ENCODE measurements at places on chromosomes 1 and 21. TPM values are rescaled to one million over a fixed set of nuclear protein-coding genes. Genes with fewer than 3 reads are reported as not detected.

DNA sequence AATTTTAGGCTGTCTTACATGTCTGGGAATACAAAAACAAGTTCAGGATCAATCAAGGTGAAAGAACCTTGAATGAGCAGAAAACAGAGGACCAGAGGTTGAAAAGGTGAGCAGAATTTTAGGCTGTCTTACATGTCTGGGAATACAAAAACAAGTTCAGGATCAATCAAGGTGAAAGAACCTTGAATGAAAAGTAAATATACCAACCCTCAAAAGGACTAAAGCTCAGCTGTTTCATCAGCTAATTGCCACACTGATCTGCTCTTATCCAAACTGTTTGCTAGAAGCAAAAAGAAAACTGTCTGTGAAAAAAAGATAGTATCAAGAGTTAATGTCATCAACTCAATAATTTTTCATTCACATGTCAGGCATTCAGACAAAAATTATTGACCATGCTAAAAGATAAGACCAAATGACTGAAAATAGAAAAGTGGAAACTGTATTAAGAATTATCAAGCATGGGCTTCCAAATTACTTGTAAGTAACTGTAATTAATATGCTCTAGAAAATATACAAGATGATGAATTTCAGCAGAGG lies 69.2 kb downstream of the LTN1 start:
- H3K27me3 ChIP-seq, result no peaks in the 10 kb centered on the region
- no peak overlapping the region for H3K4me3 ChIP-seq
- H3K36me3 ChIP-seq, result peaks cover 21% of the 10 kb centered on the region

- peaks cover 45% of the 10 kb centered on the region for H3K27me3 ChIP-seq
- H3K36me3 ChIP-seq, result no peaks in the 10 kb centered on the region
- H3K27ac ChIP-seq, result no peak overlapping the region
- H3K4me1 ChIP-seq, result no peaks in the 10 kb centered on the region
Measured at GRCh38 chr1:38300616-38301015, 254.0 kb upstream of the POU3F1 start.

The NR5A2 gene
- not detected for total RNA-seq

The ZBTB21 gene
- 14.2 TPM for total RNA-seq

- no peak for DNase-seq
- no peaks in the 10 kb centered on the region for H3K27me3 ChIP-seq
- H3K4me3 ChIP-seq, result no peak overlapping the region
Measured at GRCh38 chr1:222387007-222387814, 160.7 kb downstream of the HHIPL2 start.

All from activated CD8-positive, alpha-beta memory T cell treated with anti-CD3 and anti-CD28 coated beads, Interleukin-2, amount 10 ng/mL, durations not matched to agents 7 days and 5 days (primary cell).